DMS79 treated with DMSO at 0.1 percent for 48 hours (cell line): ENCODE measurements at places on chromosomes 4 and X.

DNA sequence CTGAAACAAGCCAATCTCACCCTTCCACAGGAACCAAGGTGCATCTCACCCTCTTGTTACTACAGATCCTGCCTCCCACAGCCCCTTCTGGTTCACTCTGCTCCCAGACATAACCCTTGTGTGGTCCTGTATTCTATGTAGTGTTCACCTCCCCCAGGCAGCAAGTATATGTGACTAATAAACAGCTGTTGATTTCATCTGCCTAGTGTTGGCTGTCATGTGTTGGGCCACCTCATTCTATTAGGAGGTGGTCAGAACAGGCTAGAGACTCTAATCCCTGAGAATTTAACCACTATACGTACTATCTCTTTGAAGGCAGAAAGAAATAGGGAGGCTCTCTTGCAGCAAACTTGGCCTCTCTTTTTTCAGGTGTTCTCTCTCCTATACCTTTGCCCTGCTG is 134.3 kb upstream of the RPL34 start:
- DNase-seq, result no peak

DNA sequence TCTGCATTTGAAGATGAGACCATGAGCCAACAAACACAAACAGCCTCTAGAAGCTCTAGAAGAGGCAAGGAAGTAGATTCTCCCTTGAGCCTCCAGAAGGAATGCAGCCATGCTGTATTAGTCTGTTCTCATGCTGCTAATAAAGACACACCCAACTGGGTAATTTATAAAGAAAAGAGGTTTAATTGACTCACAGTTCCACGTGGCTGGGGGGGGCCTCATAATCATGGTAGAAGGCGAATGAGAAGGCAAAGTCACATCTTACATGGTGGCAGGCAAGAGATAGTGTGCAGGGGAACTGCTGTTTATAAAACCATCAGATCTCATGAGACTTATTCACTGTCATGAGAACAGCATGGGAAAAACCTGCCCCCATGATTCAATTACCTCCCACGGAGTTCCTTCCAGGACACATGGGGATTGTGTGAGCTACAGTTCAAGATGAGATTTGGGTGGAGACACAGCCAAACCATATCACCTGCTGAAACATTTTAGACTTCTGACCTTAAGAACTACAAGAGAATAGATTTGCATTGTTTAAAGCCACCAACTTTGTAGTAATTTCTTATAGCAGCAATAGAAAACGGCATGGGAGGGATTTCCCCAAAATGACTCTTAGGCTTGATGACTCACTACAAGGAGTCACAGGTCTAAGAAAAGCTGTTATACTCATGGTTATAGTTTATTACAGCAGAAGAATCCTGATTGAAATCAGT is 284.4 kb upstream of the SFRP2 start:
- DNase-seq, result no peak

GRCh38 chrX:151552743-151553142 is 10.7 kb upstream of the PASD1 start:
- no peak for DNase-seq

DNA sequence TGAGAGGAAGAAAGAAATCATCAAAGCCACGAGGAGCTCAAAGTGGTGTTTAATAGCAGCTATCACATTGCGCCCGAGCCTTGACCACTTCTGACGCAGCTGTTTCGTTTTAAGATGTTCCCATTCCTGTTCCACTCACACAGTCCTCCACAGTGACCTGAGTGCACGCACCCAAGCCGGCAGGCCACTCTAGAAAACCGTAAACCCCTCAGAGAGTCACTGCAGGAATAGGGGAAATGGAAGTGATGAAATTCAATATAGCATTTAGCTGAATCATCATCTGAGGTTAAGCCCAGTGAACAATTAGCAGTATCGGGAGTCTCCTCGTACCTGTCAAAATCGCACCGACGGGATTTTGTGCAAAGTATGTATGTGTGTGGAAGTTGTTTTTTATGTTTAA is 17.9 kb upstream of the HAND2 start:
- DNase-seq, result no peak

DNA sequence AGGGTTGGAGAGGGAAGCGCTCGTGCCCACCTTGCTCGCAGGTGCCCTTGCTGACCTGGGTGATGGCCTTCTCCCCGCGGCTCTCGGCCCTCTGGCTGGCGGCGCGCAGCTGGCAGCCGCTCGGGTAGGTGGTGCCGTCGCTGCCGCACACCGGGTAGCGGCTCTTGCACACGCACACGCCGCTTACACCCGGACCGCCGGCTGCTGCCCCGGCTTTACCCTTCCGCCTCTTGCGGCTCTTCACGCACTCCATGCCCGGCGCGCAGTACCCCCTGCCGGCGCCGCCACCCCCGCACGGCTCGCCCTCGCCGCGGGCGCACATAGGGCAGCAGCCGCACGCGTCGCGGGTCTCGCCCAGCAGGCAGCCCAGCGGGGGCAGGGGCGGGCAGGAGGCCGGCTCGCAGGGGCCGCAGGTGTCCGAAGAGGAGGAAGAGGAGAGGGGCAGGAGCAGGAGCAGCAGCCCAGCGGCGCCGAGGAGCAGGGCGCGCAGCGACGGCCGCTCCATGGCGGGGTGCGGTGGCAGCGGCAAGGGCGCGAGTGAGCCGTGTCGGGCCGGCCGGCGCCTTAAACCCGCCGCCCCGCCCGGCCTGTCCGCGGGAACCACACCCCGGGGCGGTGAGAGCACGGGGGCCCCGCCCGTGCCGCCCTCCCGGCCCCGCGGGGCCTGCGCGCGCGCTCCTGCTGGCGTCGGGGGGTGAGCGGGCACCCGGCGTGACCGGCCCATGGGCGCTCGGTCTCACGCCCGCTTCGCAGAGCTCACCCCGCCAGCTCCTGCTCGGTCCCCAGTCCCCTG is at the start of gene IGFBP7:
IGFBP7 (minus strand) TSS at position 539 of the 793 bp plus-strand sequence; CDS start at position 505, 34 bp downstream.
- peak; percentile 6 for DNase-seq

- DNase-seq, result no peak
These were observed 10.5 kb downstream of the PGM2 start for GRCh38 chr4:37836838-37837440.

DNA sequence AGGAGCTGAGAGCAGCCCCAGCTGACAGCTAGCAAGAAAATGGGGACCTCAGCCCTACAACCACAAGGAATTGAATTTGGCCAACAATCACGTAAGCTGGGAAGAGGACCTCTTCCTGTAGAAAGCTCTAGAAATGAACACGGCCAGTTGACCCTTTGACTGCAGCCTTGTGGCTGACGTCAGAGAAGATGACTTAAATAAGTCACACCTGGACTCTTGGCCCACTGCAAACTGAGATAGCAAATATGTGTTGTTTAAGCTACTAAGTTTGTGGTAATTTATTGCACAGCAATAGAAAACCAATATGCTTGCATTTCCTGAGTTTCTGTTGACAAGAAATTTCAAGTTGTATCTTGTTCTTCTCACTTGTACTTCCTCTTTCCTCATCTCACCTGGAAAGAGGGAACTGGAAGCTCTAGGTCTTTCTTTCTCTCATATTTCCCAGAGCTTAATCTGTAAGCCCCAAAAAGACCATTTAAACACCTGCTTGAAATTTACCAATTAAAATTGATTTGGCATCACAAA is 18.8 kb downstream of the PRKG2 start:
- no peak for DNase-seq

GRCh38 chrX:5051831-5052491 is 1176.7 kb downstream of the NLGN4X start:
- DNase-seq, result no peak

GRCh38 chr4:66777097-66777496 is 768.2 kb downstream of the CENPC start:
- no peak for DNase-seq

DNA sequence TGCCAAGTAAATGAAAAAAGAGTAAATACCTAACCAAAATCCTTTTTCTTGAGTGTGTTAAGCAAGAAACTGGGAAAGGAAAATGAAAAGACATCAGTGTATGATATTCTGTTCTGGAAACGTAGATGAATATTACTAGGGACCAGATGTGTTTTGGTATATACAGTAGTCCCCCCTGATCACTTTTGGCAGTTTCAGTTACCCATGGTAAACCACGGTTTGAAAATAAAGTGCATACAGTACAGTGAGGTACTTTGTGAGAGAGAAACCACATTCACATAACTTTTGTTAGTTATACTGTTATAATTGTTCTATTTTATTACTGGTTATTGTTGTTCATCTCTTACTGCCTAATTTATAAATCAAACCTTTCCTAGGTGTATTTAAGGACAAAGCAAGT is 250.9 kb downstream of the TENM3 start:
- DNase-seq, result no peak

DNA sequence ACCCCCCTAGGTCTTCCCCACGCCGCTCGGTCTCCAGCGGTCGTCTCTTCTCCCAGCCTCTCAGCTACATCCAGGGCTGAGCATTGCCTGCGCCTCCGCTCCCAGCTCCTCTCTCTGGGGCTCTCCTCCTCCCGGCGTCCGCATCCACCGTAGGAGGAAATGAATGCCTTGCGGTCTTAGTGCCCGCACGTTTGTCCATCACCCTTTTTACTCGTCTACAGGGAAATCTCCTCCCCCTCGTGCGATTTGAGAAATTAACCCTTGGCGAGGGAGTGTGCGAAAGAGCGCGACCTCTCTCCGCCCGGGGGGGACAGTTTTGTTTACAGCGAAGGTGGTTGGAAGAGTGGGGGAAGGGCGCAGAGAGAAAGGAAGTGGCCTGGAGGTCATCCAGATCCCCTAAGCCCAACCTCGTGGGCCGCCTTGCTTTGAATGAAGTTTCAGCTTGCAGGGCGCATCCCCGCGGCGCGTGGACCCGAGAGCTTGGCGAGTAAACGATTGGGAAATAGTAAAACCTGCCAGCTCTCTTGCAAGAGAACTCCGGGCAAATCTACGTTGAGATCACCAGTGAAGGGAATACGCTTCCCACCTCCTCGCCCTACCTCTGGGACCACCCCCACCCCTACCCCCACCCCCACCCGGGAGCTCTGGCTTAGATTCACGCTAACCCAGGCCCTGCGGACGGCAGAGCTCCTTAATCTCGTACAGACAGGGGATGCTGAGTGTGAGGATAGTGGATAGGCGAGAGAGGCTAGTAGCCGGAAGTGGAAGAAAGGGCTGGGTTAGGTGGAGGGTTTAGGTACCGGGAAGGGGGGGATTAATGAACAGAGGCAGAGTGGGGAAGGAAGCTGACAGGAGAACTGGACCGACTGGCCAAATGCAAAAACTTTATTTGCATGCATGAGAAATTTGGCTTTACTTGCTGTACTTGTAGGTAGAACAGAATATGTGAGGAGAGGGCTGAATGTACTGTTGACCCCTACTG is at the start of gene ELOVL6:
ELOVL6 (minus strand) TSS at position 181 of the 982 bp plus-strand sequence. CDS start 280 bp downstream, outside the sequence.
- DNase-seq, result peak; percentile 27

- DNase-seq, result no peak
These were observed 489.7 kb upstream of the GNPDA2 start for GRCh38 chr4:45215976-45216542.

- DNase-seq, result no peak
These were observed 5.9 kb upstream of the GK2 start for GRCh38 chr4:79413886-79414285.

DNA sequence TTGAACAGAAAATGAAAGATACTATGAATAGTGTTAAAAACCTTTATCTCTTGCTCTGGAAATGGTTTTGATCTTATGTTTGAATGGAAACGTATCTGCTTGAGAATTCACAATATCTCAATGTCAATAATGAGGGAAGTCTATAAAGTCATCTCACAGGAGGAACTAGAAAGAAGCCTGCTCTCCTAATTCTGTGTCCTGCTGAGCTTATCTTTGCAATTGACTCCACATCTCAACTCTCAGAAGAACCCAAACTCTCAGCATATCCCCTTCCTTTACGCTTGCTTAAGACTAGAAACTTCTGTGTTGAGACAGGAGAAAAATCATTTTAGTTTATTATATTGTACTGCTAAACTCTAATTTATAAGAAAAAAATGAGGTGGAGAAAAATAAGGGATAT is 8.3 kb upstream of the PF4V1 start:
- DNase-seq, result no peak

DNA sequence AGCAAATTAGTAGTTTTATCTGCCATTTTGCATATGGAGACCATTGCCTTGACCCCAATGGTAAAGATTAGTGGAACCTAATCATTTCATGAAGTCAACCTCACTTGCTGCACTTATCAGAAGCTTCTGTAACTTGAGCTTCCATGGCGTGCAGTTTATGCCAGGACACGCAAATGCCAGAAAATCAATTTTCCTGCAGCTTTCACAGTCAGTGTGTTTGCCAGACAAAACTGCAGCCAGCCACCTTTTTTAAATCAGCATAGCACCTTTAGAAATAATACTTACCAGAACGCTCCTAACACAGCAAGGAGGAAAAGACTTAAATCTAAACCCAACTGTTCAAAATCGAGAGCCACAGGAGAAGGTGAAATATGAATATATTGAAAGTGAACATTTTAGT is 265.3 kb downstream of the GRIA3 start:
- DNase-seq, result no peak
